HCT116 (cell line): ENCODE measurements at places on chromosomes 5 and 9.

GRCh38 chr5:395156-395920 is 47.6 kb upstream of the EXOC3 start:
- no peak for DNase-seq

GRCh38 chr5:101543780-101544179 is 640.7 kb upstream of the ST8SIA4 start:
- no peak for DNase-seq

DNA sequence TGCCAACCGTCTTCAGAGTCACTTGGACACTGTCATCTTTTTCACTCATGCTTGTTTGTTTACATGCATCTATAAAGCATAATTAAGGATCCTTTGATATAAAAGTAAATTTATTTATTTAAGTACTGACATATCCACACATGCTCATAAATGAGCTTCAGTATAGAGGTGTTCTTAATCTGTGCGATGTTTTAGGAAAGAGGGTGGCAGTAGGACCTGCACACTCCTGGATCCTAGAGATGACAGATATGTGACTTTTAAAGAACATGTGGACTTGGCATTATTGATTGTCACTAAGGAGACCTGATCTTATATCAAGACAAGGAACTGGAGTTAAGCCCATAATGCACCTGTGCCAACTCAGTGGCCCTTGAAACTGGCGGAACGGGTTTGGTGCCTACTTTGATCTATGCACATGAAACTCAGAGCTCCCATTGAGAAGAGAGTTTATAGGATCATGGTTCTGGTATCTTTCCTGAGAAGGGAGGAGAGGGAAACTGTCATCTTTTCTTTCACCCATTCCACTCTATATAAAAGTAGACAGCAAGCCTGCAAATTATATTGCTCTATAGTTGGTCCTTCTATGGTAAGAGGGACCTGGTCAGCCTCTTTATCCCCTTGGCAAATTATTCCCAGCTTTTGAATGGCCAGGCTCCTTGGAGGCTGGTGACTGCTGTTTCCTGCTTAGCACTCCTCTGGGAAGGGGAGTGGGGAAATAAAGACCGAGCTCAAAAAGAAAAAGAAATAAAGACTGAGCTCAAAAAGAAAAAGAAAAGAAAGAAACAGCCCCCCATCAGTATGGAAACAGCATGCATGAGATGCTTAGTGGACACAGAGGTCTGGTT is 57.8 kb upstream of the LIFR start:
- peak; percentile 28 for DNase-seq

DNA sequence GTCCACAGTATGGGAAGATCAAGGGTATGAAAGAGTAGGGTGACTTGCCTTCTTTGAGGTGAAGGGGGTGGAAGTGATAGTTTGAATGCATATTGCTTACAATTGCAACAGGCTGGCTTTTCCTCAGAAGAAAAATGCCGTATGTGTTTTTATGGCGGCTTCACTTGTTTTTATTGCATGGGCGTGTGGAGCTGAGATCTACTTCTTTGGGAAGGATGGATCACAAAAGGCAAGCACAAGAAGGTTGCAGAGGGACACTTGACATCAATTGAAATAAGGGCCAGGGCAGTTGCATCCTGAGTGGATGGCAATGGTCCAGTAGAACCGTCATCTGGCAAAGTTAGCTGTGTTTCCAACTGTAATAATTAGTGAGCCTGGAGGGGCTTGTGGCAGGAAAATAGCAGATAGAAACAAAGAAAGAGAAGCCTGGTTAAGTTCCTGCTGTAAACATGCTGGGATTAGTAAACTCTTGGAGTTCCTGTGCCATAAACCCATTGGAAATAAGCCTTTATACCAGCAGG is 138.4 kb downstream of the NTRK2 start:
- DNase-seq = no peak

GRCh38 chr9:121286688-121286972 is 18.7 kb downstream of the GSN start:
- DNase-seq = no peak

- peak; percentile 59 for DNase-seq
These were observed 6.1 kb upstream of the PRR16 start for GRCh38 chr5:120457839-120458507.

GRCh38 chr9:35906923-35907699 is 1.1 kb downstream of the HRCT1 start:
- DNase-seq = no peak

DNA sequence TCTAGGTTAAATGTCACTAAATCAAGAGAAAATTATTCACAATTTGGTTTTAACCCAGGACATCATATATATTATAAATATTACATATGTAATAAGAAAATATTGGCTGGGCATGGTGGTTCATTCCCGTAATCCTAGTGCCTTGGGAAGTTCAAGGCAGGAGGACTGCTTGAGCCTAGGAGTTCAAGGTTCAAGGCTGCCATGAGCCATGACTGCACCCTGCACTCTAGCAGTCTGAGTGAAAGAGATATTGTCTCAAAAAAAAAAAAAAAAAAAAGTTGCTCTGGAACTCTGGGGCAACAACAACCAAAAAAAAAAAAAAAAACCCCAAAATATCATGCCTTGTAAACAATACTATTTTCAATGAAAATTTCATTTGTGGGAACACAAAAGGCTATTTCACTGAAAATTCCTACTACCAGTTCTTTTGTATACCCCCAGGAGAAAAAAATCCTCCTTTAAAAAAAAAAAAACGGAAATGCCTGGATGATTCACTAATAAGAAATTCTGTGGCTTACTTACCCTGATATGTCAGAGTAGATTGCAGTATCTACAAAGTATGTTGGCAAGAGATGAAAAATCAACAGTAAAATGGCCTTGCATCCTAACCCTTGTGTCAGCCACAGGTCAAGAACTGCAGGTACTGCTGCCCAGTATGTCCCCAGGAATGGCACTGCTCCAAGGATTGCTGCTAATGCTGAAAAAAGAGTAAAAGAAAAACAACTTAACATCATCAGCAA is 22.6 kb upstream of the CTNNAL1 start:
- peak; percentile 74 for DNase-seq

DNA sequence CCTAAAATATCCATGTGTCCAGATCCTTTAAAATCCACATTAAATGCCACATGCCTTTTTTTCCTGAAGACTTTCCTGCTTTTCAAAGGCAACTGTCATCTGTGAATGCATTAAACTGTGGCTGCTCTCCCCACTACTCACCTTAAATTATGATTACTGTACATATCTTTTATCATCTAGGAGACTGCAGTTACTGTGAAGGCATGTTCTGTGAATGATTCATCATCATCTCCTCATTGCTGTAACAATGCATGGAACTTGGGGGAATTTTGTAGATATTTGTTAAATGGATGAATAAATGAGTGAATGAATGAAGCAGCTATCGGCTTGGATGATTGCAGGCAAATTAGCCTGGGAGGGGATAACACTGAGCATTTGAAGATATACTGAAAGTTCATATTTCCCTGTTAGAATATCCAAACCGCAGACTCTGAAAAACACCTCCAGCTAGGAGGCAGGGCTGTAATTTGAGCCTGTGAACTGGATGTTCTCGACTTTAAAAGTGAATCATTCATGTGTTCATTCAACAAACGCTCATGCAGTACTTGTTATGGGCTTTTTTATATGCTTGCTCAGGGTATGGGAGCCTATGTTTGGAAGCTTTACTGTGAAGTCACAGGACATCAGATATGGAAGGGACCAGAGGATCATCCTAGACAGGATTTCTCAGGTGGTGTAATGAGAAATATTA is 519.2 kb downstream of the KIF4B start:
- no peak for DNase-seq

- no peak for DNase-seq
These were observed 444.9 kb upstream of the CLINT1 start for GRCh38 chr5:158303883-158304282.

- DNase-seq = no peak
These were observed 69.6 kb downstream of the ADAMTS16 start for GRCh38 chr5:5209510-5210286.

DNA sequence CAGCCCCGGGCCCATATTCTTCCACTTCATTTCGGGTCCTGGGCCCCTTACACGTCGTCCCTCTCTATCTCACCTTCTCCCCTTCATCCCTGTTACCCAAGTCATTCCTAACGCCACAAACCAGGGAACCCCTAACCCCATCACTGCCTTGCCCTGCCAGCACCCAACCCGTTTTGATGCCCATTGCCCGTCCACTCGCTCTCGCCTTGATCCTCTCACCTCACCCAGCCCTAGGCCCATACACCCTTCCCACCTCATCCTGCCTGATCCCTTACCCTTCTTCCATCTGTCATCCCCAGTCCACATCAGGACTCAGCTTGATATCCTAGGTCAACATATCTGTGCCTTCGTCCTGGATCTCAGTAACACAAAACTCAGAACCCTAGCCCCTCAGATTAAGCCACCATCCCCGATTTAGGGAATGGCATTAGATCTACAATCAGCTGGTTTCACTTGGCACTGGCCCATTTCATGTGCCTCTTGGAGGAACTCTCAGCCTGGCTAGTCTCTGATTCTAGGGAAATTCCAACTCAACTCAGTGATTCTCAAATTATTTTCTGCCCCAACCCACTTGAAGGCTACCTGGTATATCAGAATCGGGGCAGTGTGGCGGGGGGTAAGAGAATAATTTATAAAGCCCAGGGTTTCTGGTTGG is 489 bp downstream of the CHMP5 start:
- DNase-seq = no peak

DNA sequence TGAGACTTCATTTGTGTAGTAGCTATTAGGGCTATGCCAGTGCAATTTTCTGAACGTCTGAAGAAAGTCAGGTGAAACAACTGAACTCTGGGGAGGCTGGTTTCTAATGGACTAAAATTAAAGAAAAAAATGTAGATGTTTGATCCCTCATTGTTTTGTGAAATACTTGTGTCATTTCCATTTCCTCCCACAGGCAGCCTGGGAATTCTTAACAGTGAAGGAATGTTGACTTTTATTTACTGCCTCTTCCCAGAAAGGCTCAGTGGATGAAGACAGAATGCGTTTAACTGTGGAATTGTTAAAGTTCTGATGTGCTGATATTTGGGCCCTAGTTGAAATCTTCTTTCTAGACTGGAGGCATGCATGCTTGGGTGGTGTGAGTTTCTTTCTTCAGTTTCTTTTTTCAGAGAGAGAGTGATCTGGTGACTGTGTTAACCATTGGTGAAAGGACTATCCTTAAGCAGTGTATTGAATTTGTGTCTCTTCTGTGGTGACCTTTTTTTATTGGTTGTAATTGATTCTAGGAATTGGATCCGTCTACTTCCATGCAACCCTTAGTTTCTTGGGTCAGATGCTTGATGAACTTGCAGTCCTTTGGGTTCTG is 15.5 kb downstream of the ACER2 start:
- DNase-seq = no peak

DNA sequence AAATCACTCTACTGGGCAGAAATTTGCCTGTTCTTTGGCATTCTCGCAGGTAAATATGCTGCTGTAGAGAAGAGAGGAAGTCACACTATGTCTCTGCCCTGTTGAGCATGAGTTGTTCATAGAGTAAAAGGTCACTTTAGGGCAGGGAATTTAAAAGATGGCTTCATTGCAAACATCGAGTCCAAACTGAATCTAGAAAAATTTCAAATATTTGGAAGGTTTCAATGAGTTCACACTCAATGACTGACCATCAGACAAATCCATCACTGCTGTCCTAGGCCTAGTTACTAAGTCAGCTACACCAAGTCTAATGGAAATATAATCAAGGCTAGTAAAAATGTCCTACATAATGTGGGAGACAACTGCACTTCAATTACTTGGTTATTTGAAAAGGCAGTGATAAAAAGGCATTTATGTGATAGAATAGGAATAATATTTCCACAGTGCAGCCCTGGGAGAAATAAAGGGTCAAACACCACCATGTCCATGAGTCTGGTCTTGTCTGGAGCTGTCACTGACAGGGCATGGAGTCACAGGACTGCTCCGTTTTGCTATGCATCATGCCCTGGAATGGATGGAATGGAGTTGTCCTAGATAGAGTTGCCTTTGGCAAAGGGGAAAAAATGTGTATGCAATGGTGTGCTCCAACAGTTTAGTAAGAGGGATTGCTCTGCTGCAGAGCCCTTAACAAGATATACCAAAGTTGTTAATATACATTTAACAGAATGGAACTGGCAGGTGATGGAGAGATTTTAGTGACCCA is 218.5 kb upstream of the DAPK1 start:
- no peak for DNase-seq

DNA sequence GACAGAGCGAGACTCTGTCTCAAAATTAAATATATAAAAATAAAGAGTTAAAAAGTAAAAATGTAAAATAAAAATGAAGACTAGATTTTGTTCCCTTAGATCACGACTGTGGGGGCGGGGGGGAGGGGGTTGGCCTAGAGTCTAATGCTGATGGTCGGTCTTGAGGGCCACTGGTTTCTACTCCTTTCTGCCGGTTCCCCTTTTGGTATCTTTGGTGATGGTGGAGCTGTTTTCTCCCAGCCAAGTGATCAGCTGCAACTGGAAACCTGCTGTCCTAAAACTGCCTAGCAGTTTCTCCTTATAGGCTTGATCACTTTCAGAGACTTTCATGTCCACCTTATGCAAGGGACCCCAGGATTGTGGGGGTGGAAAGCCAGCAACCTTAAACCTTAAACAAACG is 1.1 kb downstream of the SRD5A1 start:
- no peak for DNase-seq

GRCh38 chr5:2586016-2586715 is 165.3 kb downstream of the IRX2 start:
- DNase-seq = no peak

DNA sequence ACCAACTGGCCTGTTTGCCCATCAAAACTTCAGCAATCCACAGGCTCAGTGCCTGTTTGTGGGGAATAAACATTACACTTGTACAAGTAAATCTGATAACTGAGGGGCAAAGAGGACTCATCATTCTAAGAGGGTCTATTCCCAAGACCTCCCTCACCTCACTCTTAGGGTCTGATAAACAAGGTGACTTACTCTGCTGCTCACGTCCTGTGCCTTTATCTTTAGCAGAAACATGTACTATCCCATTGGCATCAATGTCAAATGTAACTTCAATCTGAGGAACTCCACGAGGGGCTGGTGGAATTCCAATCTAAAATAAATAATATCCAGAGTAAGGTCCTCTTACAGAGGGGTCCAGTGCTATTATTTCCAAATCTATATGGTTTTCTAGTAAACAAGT is 14.6 kb upstream of the ETF1 start:
- DNase-seq = no peak

DNA sequence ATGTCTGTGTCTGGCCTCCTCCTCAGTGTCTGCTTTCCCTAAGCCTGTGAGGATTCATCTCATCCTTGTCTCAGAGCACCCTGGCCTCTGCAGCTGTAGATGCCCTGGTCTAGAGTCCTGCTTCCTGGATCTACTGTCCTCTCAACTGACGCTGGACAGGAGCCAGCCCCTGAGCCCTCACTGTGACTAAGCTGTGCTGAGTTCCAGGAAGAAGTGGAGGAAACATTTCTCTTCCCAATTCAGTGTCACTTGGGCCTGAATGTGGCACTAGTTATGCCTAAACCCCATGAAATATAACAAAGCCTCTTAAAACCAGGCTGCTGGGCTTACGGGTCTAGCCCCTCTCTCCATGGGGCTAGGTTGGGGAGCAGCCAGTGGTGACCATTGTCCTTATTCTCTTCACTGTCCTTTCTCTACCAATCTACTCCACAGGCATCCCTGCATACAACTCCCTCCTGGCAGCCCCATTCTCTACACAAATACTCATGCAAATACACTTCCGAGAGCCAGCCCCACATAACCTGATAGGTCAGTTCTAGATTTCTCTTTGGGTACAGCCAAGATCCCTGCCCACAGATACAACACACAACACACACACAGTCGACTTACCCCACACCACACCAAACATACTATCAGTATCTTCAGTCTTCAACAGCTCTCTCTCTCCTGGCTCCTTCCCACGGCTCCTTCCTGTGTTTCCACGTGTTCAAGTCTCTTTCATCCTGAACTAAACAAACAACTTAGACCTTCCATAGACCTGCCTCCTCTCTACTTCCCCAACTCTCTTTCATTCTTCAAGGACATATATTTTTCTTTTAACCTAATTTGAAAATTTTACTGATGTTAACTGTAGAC is 220.8 kb downstream of the SNX18 start:
- DNase-seq = no peak
